Activated CD8-positive, alpha-beta memory T cell treated with anti-CD3 and anti-CD28 coated beads for 4 hours (primary cell): ENCODE measurements at places on chromosomes 4 and X.

GRCh38 chr4:120801137-120801758 is 121.3 kb downstream of the PRDM5 start:
- DNase-seq, result no peak

- DNase-seq, result no peak
Measured at GRCh38 chr4:95048296-95048695, 290.5 kb downstream of the BMPR1B start.

- no peak for DNase-seq
Measured at GRCh38 chr4:123505095-123506010, 108.8 kb downstream of the SPRY1 start.

- DNase-seq, result no peak
Measured at GRCh38 chr4:142909908-142910307, 63.8 kb upstream of the INPP4B start.

DNA sequence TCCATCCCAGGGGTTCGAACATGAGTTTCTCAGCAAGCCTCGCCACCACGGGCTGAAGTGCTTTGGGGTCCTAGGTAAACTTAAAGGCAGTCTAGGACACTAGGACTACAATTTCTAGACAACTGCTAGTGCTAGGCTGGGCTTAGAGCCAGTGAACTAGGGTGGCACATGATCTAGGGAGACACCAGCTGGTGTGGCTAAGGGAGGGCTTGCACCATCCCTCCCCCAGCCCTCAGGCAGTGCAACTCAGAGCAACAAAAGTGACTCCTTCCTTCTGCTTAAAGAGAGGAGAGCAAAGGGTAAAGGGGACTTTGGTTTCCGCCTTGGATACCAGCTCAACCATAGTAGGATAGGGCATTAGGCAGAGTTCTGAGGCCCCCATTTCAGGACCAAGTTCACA is 162.5 kb upstream of the AFF2 start:
- no peak for DNase-seq

GRCh38 chrX:103791228-103791627 is 14.6 kb downstream of the PLP1 start:
- DNase-seq, result no peak

DNA sequence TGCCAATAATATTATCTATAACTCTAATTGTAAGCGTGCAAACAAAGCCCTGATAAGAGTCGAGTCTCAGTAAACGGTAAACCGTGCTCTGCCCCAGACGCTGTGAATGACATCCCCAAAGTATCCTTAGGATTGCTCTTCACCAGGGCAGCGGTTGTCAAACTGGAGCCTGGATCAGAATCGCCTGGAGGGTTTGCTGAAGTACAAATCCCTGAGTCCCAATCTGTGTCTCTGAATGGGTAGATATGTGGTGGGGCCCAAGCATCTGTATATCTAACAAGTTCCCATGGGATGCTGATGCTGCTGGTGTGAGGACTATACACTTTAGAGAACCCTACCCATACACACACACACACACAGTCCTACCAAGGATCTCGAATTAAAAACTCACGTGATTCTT is 813 bp upstream of the APBB2 start:
- no peak for DNase-seq

GRCh38 chrX:137425986-137426385 is 139.9 kb upstream of the ZIC3 start:
- no peak for DNase-seq

DNA sequence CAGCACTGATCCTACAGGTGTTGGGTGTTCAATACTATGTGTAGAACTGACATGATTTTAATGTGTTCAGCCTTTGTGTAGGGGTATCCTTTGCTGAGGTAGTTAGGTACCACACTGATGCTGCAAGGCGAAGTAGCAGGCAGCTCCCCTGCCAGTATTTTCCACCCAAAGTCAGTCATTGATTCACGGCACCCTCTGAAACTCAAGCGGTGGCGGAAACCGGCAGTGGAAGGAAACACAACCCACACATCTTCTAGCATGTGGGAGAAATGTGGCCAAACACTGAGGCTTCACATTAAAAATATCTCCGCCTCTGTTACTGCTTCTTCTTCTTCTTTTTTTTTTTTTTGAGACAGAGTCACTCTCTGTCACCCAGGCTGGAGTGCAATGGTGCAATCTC is 126.3 kb downstream of the AASDH start:
- DNase-seq, result peak; percentile 15

GRCh38 chr4:82213485-82214417 is 160.0 kb downstream of the HNRNPD start:
- no peak for DNase-seq

GRCh38 chr4:21652508-21653231 is 295.9 kb downstream of the KCNIP4 start:
- DNase-seq, result no peak

DNA sequence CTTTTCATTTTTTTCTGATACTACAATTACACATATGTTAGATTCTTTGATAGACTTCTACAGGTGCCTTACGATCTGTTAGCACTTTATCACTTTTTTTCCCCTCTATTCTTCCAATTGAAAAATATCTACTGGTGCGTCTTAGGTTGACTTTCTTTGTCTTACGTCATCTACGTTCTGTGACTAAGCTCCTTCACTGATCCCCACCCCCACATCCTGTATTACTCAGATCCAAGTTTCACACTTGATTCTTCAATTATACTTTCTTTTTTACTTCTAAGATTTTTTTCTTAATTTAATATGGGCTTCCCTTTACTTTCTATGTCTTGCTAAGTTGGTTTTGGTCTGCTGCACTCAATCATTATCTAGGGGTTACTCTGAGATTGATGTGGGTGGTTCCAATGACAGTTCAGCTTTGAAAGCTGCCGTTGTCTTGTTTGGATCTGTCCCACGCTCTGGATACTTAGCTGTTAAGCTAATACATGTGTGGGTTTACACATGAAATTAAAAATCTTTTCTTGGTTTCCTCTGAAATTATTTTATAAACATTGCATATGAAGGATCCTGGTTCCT is 1321.1 kb downstream of the RAPGEF2 start:
- DNase-seq, result no peak

- DNase-seq, result no peak
Measured at GRCh38 chrX:103879339-103879738, 47.3 kb upstream of the RAB9B start.

- no peak for DNase-seq
Measured at GRCh38 chrX:646796-647195, 16.2 kb downstream of the SHOX start.

DNA sequence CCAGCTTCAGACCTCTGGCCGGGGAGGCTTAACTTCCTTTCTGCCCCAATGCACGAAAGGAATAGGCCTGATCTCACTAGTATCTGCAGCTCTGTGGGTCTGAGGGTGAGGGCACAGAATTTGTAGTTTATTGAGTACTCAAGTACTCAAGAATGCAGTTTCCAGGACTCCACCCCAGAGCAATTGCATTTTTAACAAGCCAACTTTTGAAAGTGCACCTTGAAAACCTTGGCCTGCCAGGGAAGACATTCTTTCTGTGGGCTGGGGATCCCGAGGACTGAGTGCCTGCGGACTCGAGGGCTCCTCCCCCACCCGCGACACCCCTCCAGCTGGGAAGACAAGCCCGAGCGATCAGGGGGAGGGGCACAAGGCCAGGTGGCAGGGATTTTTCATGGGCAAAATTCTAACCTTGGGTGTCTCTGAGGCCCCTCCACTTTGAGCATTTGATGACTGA is 22.4 kb downstream of the RS1 start:
- no peak for DNase-seq

DNA sequence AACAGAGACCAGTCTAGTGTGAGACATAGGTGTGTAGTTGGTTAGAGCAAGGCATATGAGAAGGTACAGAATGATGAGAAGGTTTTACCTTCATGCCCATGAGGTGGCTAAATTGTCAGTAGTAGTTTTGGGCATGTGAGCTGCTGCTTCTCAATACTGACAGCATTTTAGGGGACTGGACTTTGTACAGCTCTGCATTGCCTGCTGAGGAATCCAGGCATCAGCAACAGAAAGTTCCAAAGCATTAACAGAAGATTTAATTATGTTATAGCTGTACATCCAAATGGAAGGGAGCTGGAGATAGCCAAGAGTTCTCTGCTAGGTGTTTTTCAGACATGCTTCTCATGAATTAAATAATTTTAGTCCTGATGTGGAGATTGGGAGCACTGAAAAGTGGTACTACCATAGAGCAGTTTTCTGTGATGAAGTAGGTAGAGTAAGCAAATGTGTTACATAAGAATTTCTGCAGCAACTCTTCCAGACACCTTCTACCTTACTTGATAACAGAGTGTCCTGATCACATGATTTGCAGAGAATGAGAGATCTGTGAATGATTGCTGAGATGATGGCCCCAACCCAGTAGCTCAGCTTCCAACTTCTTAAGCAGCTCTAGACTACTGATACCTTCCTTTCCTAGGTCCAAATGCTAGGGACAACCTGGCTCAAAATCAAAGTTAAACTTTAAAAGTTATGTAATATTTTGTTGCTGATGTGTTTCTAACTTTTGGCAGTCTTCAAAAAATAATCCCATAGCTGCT is 30.4 kb downstream of the FNIP2 start:
- DNase-seq, result no peak

DNA sequence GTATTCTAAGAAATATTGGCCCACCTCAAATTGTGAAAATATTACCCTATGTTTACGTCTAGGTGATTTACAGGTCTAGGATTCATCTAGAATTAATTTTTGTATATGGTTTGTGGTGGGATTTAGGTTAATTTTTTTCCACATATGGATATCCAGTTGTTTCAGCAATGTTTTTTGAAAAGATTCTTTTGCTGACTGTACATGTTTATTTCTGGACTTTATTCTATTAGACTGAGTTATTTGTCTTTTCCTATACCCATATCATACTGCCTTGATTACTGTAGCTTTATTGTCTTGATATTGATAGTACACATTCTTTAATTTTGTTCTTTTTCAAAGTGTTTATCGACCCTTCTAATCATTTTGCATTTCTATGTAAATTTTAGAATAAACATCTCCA is 83.5 kb downstream of the PRKG2 start:
- DNase-seq, result no peak

DNA sequence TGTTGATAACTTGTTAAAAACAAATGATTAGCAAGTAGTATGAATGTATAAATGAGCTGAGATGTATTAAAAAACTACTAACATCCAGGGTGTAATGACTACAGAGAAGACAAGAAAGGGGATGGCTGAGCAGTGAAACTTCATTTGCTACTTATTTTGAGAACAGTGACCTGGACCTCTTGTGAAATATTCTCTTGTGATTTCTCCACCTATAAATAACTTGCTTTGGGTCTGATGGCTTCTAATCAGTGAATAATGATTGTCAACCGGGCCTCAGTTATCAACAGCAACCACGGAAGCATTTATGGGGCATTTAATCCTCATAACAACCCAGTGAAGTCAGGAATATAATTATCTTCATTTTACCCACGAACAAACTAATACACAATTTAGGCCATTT is 154.2 kb upstream of the HAND2 start:
- no peak for DNase-seq

DNA sequence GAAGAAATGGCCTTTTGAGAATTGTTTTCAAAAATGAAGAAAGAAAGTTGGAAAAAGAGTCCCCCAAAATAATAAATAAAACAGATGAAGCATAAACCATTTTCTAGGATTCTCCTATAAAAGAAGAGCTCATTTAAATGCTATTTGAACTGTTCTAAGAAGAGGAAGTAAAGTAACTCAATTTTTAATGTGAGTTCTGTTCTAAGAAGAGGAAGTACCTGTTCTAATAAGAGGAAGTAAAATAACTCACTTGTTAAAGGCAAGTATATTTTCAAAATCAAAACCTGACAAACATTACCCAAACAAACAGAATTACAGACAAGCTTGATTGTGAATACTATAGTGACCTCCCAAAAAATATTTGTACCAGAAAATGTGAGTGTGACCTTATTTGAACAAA is 1326.3 kb downstream of the C4orf33 start:
- DNase-seq, result no peak
